ENCODE measurements at places on chromosomes 7 and 10. TPM values are rescaled to one million over a fixed set of nuclear protein-coding genes. Genes with fewer than 3 reads are reported as not detected.
A peak's percentile ranks its signal among the peaks of the same experiment; 100 is the strongest.

DNA sequence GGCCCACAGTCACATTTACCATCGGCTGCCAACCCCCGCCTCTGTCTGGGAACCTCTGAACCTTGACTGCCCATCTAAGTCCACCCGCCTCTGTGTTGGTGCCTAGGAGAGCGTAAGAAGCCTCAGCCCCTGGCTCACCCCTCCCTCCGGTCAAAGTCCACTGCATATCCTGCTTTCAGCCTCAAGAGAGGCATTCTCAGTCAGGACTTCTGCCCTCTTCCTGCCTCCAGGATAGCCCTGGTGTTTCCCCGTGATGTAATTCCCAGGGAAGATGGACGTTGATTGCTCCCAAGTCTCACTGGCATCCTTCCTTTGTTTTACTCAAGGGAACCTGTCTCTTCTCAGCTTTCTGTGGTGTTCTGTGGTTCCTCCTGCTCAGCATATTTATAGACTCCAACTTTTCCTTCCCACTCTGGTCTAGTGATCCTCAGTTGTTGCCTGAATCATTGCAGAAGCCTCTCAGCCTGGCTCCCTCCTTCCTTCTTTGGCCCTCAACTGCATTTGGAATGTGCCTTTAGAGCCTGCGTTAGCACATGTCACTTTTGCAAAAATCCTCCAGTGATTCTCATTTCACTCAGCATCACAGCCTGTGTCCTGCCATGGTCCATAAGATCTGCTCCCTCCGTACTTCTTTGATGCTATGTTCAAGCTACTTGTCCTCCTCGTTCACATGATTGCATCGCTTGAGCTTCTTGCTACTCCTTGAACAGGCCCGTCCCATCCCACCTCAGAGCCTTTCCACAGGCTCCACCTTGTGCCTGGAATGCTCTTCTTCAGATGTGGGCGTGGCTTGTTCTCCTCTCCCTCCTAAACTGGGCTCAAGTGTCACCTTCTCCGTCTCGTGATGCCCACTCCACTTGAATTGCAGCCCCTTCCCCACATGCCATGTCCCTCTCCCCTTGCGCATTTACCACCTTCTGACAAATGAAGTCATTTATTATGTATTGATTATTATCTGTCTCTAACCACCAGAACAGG, 124.2 kb downstream of the PLPP4 start:
- H3K4me1 ChIP-seq = no peaks in the 10 kb centered on the region
- H3K4me3 ChIP-seq = no peak overlapping the region
- H3K27ac ChIP-seq = no peak overlapping the region
- H3K27me3 ChIP-seq = no peaks in the 10 kb centered on the region
- H3K36me3 ChIP-seq = no peaks in the 10 kb centered on the region

DNA sequence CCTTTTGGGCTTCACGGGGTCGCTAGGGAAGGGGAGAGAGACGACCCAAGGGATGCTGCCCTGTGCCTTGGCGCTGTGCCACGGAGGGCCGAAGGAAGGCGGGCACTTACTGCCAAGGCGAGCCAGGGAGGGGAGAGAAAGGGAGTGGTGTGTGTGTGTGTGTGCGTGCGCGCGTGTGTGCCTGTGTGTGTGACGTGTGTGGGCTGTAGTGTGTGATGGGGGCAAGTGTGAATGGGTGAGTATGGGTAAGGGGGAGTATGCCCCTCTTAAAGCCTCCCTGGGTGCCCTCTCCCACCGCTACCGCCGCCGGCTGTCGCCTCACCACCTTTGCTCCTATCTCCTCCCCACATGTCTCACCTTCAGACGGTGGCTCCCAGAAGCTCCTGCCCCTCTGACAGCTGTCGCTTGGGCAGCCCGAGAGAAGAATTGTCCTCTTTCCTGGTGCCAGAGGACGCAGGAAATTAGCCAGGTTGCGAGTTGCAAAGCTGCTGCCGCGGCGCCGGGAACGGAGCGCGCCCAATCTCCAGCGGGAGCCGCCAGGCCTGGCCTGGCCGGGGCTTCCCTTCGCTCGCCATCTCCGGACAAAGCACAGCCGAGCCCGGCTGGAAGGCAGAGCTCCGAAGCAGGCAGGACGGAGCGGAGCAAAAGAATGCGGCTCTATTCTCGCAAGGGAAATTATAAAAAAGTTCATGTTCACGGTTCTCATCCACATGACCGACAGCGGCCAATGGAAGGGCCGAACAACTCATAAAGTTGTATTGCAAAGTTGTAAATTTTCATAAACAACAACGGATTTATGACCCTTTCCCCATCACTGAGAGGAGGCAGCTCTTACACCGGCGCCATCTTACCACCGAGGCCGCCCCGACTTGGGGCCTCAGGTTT, at the start of gene HOXA3:
TSS of gene HOXA3 (minus strand) at position 653 of the 885 bp plus-strand sequence. CDS start 41,943 bp downstream, outside the sequence.
- peaks cover 83% of the 10 kb centered on the region for H3K27me3 ChIP-seq
- DNase-seq = no peak
- peak within 1 kb of the TSS; percentile 52 for H3K4me3 ChIP-seq
- H3K27ac ChIP-seq = no peak within 1 kb of the TSS
- H3K4me1 ChIP-seq = peaks cover 48% of the 10 kb centered on the region

DNA sequence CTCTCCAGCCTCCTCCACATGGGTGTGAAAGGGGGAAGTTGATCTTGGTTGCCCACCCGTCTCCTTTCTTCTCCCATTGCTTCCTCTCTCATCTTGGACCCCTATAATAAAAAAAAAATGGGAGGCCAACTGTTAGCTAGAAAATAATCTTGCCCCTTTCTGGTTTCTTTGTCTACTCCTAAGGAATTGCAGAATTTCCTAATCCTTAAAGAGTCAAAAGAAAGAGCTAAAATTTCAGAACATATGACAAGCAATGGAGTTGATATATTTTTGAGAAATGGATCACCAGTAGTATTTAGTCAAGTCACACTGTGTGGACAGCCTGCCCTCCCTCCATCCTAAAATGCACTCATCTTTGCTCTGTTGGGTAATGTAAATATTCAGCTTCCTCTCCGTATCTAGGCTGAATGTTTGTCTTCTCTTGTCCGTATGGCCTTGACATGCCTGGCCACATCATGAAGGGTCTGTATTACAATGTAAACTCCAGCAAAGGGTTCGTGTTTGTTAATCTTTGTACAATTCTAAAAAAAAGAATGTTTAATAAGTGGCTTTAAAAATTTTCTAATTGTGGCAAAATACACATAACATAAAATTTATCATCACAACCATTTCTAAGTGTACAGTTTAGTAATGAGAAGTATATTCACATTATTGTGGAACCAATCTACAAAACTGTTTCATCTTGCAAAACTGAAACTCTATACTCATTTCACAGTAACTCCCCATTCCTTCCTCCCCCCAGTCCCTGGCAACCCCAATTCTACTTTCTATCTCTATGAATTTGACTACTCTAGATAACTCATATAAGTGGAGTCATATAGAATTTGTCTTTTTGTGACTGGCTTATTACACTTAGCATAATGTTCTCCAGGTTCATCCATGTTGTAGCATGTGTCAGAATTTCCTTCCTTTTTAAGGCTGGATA, 71.5 kb downstream of the ZNF92 start:
- H3K27me3 ChIP-seq = peaks cover 2% of the 10 kb centered on the region
- no peak for DNase-seq
- no peak overlapping the region for H3K27ac ChIP-seq
- H3K4me3 ChIP-seq = no peak overlapping the region

DNA sequence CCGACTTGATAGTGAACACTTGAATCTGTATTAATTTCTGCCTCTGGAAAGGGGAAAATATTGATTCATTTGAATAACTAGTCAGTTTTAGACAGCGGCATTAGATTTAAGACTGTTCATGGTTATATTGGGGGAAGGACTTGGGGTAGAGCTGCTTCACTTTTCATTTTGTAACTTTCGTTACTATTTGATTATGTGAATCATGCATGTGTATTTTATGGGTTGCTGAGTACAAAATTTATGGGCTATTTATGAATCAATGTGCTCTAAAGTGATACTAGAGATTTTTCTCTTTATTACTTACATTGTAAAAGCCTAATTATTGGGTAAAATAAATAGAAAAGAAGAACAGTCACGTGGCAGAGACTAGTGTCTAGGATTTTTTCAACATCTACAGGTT, 4.9 kb downstream of the GLUD1 start:
- H3K36me3 ChIP-seq = peaks cover 49% of the 10 kb centered on the region
- peaks cover 71% of the 10 kb centered on the region for H3K4me1 ChIP-seq
- no peak overlapping the region for H3K4me3 ChIP-seq
- H3K27ac ChIP-seq = no peak overlapping the region

GRCh38 chr7:96471606-96472005, 149.7 kb upstream of the SLC25A13 start:
- DNase-seq = no peak
- H3K27ac ChIP-seq = no peak overlapping the region
- peaks cover 2% of the 10 kb centered on the region for H3K27me3 ChIP-seq

- H3K27me3 ChIP-seq = no peaks in the 10 kb centered on the region
- peaks cover 29% of the 10 kb centered on the region for H3K4me1 ChIP-seq
- H3K27ac ChIP-seq = peak overlapping the region; percentile 0
- DNase-seq = peak; percentile 21
Observed at GRCh38 chr7:2037808-2038522, 194.8 kb downstream of the MAD1L1 start.

DNA sequence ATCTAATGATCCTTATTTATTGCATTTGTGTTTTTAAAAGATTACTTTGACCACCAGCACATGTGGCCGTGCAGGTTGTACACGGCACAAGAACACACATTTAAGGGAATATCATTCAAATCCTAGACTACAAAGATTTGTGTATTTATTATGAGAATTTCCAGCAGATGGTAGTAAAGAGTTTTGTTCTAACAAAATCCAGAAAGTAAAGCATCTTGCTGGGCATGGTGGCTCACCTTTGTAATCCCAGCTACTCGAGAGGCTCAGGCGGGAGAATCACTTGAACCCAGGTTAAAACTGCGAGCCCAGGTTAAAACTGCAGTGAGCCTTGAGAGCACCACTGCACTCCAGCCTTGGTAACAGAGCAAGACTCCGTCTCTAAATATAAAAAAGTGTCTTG, 31.5 kb downstream of the MACROH2A2 start:
- H3K4me1 ChIP-seq = no peaks in the 10 kb centered on the region
- H3K27me3 ChIP-seq = no peaks in the 10 kb centered on the region
- no peak overlapping the region for H3K4me3 ChIP-seq
- DNase-seq = no peak
- no peaks in the 10 kb centered on the region for H3K36me3 ChIP-seq

DNA sequence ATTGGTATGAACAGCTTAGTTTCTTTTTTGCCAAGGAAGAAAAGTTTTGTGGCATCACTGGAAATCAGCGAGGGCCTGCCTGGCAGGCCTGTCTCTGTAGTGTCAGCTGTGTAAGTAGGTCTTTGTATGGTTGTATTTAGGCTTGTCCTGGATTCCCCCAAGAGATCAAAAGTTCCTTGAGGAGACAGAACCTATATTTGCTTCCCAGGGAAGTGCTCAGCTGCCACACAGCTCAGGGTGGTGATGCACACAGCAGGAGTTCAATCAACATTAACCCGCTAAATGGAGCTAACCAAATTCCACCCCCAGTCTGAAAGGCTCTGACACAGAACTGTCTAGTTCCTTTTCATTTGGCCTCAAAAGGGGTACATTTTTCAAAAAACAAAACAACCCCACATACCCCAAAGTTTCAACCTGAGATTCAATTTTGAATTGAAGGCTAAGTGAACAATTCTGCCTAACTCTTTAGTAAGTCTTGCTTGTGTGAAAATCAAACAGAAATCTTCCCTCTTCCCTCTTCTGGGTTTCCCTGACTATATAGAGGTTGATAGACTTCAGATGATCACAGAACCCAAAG, 124.4 kb downstream of the CLEC2L start:
- peak overlapping the region; percentile 46 for H3K4me3 ChIP-seq
- H3K27ac ChIP-seq = peak overlapping the region; percentile 30
- DNase-seq = no peak
- no peaks in the 10 kb centered on the region for H3K36me3 ChIP-seq
- no peaks in the 10 kb centered on the region for H3K27me3 ChIP-seq

- DNase-seq = no peak
- no peaks in the 10 kb centered on the region for H3K36me3 ChIP-seq
- H3K27me3 ChIP-seq = peaks cover 5% of the 10 kb centered on the region
Observed at GRCh38 chr7:130301501-130302020, 8.6 kb downstream of the CPA4 start.

- H3K4me1 ChIP-seq = peaks cover 2% of the 10 kb centered on the region
- no peak for DNase-seq
- no peaks in the 10 kb centered on the region for H3K27me3 ChIP-seq
- peaks cover 10% of the 10 kb centered on the region for H3K36me3 ChIP-seq
- H3K4me3 ChIP-seq = no peak within 1 kb of the TSS
- H3K27ac ChIP-seq = no peak within 1 kb of the TSS
Observed at GRCh38 chr7:101237206-101238067, at the start of gene CLDN15. TSS of gene CLDN15 (minus strand) at chr7:101237802. CDS start at chr7:101237581, 221 bp downstream.

- H3K36me3 ChIP-seq = peaks cover 14% of the 10 kb centered on the region
- no peak overlapping the region for H3K27ac ChIP-seq
- H3K27me3 ChIP-seq = no peaks in the 10 kb centered on the region
- H3K4me3 ChIP-seq = no peak overlapping the region
- H3K4me1 ChIP-seq = peaks cover 5% of the 10 kb centered on the region
Observed at GRCh38 chr10:132689721-132690360, 96.1 kb downstream of the NKX6-2 start.

- H3K27ac ChIP-seq = no peak overlapping the region
- peaks cover 4% of the 10 kb centered on the region for H3K27me3 ChIP-seq
- H3K4me3 ChIP-seq = no peak overlapping the region
- no peak for DNase-seq
Observed at GRCh38 chr10:128022261-128023196, 103.7 kb downstream of the MKI67 start.

The PLAC9 gene
- total RNA-seq = not detected

The BTBD16 gene
- total RNA-seq = not detected

The ARHGAP21 gene
- total RNA-seq = 28.7 TPM

The AGAP9 gene
- total RNA-seq = 6.6 TPM

The ASB13 gene
- total RNA-seq = 12.5 TPM

The SEMA3A gene
- total RNA-seq = 0.59 TPM

The FEZF1 gene
- not detected for total RNA-seq

Data from activated CD4-positive, alpha-beta memory T cell treated with anti-CD3 and anti-CD28 coated beads for 36 hours (primary cell).